ENCODE measurements at places on chromosomes 3 and 15.
A peak's percentile ranks its signal among the peaks of the same experiment; 100 is the strongest.

- no peak for DNase-seq
Observed at GRCh38 chr3:124132813-124133212, 140.9 kb upstream of the ROPN1 start.

- DNase-seq = no peak
Observed at GRCh38 chr3:32706348-32707025, 21.5 kb downstream of the CNOT10 start.

GRCh38 chr3:13879946-13880810, at the start of gene WNT7A:
WNT7A (minus strand) TSS chr3:13880071; CDS start chr3:13879816, 255 bp downstream.
- DNase-seq = peak; percentile 80

- DNase-seq = no peak
Observed at GRCh38 chr3:115092220-115092791, 54.8 kb downstream of the ZBTB20 start.

DNA sequence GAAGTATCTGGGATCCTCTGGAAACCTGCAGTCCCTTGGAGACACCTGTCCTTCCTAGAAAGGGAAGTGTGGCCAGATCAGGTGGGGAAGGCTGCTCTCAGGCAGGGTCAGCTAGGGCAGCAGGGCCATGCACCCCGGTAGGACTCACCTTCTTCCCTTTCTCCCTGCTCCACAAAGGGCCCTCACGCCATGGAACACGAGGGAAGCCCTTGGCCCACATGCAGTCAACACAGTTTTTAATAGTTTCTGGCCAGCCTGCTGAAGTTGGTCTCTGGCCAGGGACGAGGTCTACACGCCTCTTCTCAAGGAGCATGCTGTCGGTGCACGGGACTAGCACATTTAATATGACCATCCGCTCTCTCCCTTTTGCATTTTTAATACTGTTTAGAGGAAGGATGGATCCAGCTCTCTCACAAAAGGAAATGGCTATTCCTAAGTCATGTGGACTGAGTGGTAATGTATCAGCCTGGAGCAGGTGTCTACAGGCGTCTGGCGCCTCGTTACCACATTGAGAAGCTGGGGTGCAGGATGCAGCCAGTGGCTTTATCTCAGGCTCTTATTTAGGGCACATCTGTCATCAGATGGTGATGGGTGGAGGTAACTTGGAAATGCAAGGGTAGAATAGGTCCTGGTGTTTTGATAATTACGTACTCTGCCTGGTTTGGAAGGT, 153.9 kb downstream of the KLF13 start:
- no peak for DNase-seq

DNA sequence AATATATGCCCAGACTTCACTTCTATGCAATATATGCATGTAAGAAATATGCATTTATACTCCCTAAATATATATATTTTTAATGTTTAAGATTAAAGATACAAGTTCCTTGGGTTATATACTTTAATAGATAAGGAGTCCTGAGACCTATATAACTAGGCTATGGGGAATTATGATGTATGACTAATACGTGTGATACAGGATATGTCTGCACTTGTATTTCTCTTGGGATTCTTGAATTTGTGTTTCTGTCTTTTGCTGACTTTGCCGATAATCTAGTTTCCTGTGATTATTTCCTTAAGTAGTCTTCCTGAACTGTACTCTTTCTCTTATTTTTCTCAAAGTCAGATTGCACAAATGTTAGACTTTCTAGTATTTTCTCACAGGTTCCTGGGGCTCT, 109.6 kb downstream of the PIK3CB start:
- no peak for DNase-seq

GRCh38 chr15:56040081-56041035, 46.9 kb upstream of the NEDD4 start:
- no peak for DNase-seq

- DNase-seq = no peak
Observed at GRCh38 chr15:76064375-76064774, 4.6 kb downstream of the TMEM266 start.

- no peak for DNase-seq
Observed at GRCh38 chr3:109869586-109869985, 532.2 kb upstream of the DPPA4 start.

DNA sequence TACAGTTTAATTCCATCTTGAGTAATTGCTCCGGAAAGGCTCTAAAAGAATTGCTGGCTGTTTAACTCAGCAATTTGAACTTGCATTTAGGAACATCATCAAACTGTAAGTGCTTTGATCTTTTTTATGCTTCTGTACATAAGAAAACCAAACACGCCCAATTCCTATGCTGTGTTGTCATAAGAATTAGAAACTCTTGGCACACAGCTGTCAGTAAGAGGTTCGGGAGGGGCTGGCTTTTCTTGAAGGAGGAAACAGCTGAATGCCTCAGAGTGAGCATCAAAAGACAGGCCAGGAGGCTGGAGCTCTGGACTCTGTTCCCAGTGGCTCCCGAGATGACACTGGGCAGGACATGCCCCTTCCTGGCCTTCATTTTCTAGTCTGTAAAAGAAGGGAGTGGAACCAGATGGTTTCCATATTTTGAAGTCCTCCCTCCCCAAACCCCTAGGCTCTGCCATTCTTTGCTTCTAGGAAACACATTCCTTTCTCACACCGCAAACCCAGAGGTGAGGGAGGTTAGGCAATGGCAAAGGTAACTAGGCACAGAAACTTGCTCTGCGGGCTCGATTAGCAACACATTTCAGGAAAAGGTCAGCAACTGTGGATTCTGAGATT, 73.7 kb upstream of the DLG1 start:
- no peak for DNase-seq

DNA sequence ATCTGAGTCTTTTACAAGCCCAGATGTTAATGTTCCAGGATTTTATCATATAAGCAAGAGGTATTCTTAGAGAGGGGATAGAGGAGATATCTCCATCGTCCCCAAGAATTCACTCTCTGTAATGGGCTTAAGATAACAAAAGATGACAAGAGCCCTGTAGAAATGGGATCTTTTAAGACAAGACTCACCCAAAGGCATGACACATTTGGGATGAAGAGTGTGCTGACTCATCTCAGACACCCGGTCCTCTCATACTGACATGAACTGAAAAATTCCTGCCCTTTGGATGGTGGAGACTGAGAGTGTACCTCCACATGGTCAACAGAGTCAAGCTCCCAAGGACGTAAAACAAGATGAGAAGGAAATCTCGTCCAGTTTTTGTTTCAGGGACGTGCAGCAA, 11.0 kb downstream of the LEKR1 start:
- no peak for DNase-seq

- no peak for DNase-seq
Observed at GRCh38 chr15:69574506-69574905, 121.9 kb downstream of the RPLP1 start.

- DNase-seq = no peak
Observed at GRCh38 chr3:43372809-43373559, 86.6 kb downstream of the SNRK start.

GRCh38 chr3:153400641-153401040, 238.6 kb downstream of the RAP2B start:
- DNase-seq = no peak

DNA sequence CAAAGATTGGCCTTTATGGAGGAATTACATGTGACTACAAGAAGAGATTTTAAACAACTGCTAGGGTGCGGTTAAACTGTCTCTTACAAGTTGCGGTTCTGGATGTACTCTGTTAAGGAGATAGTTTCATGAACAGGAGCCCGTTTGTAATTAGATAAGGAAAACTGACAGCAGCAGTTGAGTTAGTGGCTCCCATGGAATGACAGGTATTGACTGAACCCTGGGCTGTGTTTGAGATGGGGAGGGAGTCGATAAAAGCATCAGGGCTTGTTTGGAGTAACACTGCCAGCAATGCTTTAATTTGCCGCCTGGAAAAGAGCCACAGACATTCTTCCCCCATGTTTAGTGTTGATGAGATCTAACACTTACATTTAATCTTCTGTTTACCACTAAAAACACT, 139.9 kb downstream of the ROBO2 start:
- no peak for DNase-seq

- no peak for DNase-seq
Observed at GRCh38 chr15:68712886-68713285, 107.8 kb downstream of the ANP32A start.

- no peak for DNase-seq
Observed at GRCh38 chr3:119531151-119531550, 28.3 kb downstream of the CD80 start.

- no peak for DNase-seq
Observed at GRCh38 chr15:67115586-67115969, 50.2 kb downstream of the SMAD3 start.

DNA sequence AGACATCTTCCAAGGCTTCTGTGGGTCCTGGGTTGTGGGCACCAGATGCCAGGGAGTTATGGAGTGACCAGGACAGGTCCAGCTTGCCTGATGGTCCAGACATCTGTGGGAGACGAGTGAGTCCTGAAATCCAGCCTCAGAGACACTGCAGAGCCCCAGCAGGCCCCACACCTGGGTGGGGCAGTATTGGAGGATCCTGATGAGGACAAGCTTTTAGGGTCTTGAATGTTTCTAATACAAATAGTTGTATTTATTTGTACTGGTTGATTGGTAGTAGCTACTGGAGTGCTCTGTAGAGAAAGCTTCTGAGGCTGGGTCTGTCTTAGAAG, 67.5 kb upstream of the PRR23C start:
- DNase-seq = peak; percentile 44

DNA sequence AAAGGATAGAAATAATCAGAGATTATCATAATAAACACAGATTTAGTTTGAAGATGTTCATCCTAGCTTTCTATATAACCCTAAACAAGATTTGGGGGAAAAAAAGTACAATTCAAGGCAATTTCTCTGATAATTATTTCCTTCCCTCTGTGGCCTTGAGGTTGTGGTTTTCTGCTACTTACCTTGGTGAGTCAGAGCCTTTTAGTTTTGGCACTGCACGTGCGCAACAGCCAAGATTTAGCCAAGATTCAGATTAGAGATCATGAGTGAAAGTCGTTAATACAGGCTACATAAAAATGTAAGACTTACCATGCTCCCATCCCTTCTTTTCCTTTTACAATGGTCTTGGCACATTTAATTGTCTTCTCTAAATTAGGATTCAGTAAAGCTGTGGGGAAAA, 6.7 kb downstream of the LYZL4 start:
- no peak for DNase-seq

- no peak for DNase-seq
Observed at GRCh38 chr3:58102976-58103451, 94.8 kb downstream of the FLNB start.

DNA sequence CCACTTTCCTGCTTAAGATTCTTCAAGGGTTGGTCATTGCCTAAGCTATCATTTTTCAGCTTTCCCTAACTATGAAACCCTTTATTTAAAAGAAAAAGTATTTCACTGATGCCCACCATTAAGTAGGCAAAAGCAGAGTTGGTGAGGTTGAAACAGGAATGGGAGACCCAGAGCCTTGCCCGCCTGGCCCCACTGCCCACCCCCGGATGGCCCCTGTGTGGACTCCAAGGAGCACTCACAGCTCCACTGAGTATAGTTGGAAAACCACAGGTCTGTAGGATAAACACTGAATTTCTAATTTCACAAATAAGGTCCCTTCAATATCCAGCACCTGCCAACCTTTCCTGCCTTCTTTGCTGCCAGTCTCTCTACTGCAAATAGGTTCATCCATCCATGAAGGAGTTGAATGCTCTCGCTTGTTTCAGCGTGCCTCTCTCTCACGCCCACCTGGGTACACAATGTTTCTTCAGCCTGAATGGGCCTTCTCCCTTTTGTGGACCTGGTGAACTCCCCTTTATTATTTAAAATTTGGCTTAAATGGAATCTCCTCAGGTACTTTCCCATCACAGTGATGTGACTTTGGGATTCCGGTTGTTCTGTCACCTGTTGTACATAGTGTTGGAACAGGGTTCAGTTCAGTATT, 8.7 kb upstream of the ACAP2 start:
- no peak for DNase-seq

DNA sequence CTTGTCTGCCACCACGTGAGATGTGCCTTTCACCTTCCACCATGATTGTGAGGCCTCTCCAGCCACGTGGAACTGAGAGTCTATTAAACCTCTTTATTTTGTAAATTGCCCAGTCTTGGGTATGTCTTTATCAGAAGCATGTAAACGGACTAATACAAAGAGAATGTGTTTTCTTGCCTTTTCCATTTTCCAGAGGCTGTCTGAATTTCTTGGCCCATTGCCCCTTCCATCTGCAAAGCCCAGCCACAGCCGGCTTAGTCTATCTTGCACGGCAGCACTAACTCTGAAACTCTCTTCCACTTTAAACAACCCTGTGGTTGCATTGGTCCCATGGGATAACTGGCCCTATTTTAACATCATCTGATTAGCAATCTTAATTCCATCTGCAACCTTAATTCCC, 215.3 kb downstream of the LRTM1 start:
- DNase-seq = no peak

DNA sequence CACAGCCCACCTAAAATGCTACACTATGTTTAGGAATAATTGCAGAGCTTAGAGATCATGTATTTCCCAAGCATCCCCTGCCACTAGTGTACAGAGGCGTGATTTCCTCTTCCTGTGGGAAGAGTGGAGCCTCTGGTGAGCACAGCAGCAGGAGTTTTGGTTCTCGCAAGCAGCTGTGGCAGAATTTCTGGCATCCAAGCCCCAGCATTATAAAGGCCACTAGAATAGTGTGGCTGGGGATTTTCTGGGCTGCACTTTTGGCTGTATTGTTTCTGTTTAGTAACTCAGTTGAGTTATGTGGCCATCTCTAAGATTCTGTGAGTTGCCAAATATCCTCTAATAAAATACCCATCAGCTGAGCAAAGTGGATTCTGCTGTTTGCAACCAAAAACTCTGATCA, 64.7 kb downstream of the GPR176 start:
- DNase-seq = no peak

DNA sequence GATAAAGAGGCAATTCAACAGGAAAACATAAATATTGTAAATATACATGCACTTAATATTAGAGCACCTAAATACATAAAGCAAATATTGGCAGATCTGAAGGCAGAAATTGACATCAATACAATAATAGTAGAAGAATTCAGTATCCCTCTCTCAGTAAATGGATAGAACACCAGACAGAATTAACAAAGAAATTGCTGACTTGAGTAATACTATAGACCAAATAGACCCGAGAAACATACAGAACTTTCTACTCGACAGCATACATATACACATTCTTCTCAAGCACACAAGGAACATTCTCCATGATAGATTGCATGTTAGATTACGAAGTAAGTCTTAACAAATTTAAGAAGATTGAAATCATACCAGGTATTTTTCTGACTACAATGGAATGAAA, 50.2 kb downstream of the OXSM start:
- DNase-seq = no peak

DNA sequence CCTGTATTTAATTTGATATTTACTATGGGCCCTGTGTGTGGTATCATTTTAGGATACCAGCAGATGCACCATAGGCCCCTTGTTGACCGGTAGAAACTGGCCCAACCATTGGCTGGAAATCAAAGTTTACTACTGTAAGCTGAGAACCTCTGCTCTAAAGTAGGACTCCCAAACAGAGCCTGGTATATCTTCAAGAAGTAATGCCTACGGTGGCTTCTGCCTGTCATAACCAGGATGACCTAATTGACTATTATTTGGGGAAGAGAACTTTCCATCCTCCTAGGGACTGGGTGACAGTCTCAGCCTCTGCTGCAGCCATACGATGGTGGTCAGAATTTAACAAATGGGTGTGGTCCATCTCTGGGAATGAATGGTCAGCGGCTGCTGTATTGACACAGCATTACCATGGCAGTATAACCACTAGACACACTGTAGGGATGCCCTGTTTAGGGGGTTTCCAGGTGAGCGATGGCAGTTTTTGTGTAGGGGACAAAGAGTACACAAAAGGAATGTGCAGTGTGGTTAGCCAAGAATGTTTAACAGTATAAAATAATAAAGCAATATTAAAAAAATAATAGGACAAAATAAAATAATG, 37.3 kb downstream of the RARB start:
- DNase-seq = no peak
